ENCODE measurements at places on chromosomes 6 and 20.

DNA sequence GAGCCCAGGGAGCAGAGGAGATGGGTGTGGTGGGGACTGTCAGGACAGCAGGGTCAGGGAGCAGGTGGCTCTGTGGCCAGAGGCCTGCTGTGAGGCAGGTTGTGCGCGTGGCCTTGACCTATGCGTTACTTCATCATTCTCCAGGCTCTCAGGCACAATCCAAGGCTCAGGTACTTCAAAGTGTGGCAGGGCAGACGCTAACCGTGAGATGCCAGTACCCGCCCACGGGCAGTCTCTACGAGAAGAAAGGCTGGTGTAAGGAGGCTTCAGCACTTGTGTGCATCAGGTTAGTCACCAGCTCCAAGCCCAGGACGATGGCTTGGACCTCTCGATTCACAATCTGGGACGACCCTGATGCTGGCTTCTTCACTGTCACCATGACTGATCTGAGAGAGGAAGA lies 535 bp downstream of the NCR2 start:
- no peak for DNase-seq

DNA sequence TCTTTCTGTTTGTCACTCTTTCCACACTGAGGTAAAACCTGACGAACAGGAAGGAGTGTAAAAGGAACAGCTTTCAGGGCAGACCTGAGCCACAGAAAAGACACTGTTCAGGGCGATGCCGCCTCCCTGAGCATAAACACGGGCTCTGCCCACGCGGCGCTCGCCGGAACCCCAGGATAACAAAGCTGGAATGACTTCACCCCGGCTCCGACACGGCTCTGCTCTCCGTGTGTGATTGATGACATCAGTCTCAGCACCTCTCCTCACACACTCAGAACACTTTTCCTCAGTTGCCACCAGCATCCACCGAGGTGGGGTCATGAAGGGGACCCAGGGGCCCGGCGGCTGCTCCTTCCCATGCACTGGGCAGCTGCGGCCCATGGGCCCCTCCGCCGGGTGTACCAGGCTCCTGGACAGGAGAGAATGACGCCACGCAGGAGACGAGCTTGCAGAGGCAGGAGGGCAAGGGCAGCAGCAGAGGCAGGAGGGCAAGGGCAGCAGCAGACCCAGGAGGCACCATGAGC lies 43.6 kb downstream of the DLL1 start:
- no peak for DNase-seq

- no peak for DNase-seq
Measured at GRCh38 chr20:22180244-22180643, 404.1 kb downstream of the FOXA2 start.

DNA sequence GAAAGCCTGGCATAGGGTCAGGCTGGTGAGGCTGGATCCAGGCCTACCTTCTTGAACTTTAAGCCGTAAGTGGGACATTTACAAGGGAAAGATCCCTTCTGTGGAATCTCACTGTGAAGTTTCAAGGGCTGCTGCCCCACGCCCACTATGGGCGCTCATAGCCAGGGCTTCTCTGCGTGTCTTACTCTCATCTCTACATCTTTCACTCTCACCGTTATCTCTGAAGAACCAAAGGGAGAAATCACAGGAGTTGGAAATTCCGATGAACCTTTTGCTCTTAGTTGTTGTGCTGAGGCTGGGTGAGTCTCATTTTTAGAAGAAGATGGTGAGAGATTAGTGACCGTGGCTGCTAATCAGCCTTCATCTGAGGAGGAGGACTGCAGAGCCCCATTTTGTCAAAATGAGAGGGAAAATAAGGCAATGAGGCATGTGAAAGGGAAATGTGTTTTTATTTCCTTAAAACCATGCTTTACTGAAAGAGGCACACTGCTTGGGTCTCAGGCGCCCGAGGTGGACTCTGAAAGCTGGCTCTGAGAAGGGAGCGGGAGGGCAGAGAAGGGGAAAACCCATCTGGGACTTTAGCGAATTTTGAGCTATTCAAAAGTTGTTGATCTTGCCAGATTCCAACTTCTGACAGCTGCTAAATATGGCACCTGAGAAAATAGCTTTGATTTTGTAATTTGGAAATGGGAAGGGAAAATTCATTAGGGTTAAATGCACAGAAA lies 301.5 kb downstream of the CLIC5 start:
- no peak for DNase-seq

DNA sequence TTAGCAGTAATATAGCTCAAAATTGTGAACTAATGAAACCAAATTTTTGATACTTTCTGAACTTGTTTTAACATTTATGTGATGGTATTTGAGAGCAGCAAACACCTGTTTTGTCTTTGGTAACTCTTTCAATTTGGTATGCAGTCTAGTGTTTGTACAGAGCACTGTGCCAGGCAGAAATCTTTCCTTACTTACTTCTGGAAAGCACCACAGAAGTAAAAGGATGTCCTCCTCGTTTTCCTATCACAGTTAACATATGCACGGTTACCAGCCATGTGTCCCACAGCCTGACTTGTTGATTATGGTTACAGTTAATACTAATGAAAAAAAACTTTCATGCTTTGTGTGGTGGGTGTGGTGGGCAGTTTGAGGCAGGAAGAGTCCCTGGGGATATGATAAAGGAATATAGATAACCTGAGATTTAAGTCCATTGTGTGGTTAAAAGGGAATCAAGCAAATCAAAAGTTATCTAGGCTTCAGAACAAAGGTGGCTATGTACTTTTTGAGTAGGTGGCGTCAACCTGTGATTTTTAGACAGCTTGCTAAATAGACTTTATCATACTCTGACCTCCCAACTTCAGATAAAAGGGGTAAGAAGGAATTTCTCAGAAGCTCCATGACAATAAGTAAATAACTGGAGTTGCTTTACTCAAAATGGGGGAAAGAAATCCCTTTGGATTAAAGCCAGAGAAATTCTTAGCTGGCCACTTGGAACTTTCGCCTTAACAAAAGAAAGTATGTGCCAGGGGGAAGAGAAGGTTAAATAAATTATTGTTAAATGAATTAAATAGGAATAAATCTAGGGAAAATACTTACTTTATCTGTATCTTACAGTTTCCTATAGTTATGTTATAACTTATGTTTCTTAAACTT lies 20.1 kb upstream of the COL10A1 start:
- DNase-seq, result no peak

DNA sequence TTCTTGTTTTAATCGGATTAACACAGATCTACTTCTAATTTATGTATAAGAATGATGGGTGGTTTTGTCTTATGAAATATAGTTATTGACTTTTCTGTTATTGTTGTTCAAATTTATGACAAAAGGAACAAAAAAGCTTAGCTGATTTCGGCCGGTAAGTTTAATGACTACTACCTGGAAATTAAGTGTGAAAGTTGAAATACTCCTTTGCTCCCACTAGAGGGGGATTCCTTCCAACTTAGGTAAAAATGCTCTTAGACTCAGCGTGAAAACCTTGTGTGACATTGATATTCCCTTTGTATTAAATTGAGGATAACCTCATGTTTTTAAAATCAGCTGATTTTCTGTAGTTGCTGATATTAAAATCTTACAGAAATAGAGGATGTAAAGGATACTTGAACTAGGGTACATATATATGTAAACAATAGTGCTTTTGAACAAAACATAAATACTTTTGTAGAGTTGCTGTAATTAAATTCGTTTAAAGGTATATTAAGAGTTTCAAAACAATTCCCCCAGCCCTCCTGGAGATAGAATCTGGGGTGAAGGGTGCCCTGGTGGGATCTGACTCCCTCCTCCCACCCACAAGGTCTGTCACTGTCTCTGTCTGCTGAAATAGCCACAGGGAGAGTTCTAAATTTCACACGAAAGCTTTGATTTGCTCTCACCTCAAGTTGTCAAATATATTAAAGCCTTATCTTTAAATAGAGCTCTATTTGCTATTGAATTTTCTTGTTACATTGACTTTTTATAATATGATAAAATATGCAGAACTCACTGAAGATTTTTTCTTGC lies 257.5 kb downstream of the ARID1B start:
- DNase-seq, result peak; percentile 48

DNA sequence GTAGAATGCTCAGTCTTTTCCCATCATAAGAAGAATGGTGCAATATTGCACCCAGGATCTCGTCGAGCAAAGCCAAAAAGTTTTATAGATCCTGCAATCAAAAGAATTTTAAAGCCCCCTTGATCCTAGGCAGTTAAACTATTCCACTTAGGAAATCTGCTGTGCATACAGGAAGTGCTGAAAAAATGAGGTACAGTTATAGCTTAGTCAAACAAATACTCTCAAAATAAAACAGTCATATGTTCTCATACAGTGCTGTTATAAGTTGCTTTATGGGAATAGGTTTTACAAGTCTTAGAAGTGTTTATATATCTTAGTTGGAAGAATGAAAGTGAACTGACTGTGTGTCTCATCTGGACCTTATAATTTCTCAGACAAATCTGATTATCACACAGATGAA lies 232.6 kb upstream of the RAB32 start:
- DNase-seq, result no peak

DNA sequence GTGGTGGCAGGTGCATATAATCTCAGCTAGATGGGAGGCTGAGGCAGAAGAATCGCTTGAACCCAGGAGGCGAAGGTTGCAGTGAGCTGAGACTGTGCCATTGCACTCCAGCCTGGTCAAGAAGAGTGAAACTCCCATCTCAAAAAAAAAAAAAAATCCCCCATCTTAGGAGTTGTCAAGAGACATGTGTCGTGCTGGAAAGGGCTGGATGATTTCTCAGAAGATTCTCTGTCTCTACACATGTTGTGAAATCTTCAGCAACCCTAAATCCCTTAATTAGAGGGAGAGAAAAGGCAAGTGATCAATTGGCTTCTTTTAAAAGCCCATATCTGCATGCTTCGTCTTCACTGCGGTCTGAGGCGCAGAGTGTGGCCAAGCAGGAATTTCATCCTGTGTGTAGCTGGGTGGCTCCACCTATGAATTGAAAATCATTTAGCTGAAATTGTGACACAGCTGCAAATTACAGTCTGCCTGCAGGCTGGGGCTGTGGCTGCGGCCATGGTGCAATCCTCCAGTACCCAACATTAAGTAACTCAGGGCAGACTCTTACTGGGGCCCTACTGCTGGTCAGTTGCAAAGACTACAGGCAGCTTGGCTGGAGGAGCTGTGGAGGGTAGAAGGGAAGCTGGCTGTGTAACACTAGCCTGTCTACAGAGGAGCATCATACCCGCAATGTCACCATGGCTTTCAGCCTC lies 3.2 kb upstream of the TGM3 start:
- no peak for DNase-seq

DNA sequence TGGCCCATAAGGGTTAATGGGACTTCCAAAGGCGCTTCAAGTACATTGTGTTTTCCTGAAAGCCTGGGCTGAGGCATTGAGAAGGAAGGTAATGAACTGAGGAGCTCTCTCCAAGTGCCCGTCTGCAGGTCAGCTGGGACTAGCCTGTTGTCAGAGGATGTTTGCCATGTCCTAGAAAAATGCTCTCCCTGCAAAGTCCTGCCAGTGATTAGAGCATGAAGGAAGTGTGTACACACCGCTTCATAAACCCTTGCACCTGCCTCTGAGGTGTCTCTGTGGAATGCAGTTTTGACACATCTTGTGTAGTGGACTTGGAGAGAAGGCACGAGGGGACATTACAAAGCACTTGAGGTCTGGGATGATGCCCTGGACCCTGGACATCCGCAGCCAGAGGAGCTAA lies 506.7 kb downstream of the KIF16B start:
- no peak for DNase-seq

DNA sequence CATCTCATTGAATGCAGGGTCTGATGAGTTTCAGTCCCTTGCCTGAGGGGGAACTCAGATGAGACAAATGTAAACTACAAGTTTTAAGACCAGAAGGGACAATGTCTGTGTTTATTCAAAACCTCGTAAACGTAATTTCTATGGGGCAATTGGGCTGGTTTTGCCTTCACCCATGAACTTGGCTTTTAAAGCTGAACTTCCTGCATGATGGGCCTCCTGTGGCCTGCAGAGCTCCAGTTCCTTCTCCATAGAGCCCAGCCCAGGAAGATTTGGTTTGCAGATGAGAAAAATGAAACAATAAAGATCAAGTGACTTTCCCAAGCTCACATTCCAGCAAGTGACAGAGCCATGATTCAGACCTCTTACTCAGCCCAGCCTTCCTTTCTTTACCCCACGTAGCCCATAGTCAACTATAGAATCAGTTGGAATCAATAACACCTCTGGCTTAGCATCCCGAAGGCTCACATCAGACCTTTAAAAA lies 612.3 kb downstream of the UTRN start:
- DNase-seq, result peak; percentile 99

DNA sequence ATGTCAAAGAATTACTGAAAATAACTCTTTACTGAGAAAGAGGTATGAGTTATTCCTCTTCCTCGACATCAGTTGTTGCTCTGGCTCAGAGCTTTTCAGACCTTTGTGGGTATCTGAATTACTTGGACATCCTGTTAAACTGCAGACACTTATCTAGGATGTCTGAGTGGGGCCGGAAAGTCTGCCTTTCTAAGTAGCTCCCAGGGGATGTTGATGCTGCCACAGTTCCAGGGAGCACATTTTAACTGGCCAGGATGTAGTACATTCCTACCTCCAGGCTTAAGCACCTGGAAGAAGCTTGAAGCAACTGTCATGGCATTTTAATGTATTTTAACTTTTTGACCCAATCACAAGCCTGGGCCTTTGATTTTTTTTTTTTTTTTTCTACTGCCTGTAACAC lies 265.8 kb upstream of the PLCB4 start:
- no peak for DNase-seq

GRCh38 chr6:138498629-138499302 lies 528 bp downstream of the NHSL1 start:
- no peak for DNase-seq

DNA sequence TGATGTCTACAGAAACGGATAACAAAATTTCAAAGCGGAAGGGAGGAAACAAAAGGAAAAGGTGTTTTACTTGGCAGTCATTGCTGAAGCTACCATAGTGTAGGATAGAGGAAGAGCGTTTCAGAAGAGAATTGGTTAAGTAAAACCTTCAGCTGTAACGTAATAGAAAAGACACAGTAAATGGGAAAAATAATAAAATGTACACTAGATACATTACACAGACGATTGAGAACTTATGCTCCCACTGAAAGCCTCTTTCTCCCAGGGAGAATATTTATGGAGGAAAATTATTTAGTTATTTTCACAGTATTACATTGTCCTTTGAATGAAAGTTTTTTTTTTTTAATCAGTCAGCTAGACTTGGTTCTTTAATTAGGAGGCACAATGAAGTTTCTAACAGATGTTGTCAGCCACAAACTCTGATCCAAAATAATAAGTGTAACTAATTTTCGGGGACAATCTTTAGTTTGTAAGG lies 90.7 kb upstream of the PRDM1 start:
- DNase-seq, result no peak

- peak; percentile 95 for DNase-seq
Measured at GRCh38 chr6:105178110-105178509, 1.7 kb downstream of the POPDC3 start.

- peak; percentile 71 for DNase-seq
Measured at GRCh38 chr6:1461207-1461606, 71.8 kb downstream of the FOXF2 start.

GRCh38 chr20:44586289-44586911 lies 4.0 kb downstream of the PKIG start:
- no peak for DNase-seq

DNA sequence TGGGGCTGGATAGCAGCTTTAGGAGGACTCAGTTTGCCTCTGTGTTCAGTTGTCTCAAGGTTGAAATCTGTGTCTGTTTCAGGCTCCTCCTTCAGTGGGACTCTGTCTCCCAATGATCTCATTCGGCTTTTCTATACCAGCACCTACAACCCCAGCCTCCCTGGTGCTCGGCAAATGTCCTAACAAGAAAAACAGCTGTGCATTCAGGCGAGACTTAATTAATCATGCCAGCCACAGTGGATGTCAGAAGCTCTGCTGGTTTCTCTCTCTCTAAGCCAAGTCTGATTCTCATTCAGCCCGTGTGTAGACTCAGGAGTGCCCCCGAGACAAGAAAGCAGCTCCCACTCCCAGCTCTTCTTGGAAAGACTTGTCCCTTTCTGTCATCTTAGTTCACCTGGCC lies 46.8 kb downstream of the SUN5 start:
- DNase-seq, result no peak

Measured in EH (cell line).